Fibroblast of skin of left quadriceps (primary cell): ENCODE measurements at places on chromosomes 3 and 15.

DNA sequence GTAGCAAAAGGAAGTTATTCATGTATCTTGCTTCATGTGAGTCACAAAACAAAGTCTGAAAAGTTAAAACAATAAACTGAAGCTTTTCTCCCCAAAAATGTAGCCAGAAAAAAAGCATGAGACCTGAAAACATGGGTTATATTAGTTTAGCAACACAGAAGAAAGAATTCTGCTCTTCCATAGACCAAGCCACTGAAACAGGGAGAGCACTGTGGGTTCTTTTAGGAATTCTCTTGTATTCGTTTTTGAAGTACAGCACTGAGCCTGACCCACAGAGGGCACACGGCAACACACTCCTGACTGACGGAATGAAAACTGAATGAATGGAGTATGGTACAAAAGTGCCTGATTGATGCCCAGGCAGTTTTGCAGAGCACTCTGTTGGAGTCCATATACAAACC lies 66.6 kb downstream of the TM4SF4 start:
- no peak for DNase-seq

- no peak for DNase-seq
Observed at GRCh38 chr15:80639168-80639555, 55.9 kb upstream of the ABHD17C start.

DNA sequence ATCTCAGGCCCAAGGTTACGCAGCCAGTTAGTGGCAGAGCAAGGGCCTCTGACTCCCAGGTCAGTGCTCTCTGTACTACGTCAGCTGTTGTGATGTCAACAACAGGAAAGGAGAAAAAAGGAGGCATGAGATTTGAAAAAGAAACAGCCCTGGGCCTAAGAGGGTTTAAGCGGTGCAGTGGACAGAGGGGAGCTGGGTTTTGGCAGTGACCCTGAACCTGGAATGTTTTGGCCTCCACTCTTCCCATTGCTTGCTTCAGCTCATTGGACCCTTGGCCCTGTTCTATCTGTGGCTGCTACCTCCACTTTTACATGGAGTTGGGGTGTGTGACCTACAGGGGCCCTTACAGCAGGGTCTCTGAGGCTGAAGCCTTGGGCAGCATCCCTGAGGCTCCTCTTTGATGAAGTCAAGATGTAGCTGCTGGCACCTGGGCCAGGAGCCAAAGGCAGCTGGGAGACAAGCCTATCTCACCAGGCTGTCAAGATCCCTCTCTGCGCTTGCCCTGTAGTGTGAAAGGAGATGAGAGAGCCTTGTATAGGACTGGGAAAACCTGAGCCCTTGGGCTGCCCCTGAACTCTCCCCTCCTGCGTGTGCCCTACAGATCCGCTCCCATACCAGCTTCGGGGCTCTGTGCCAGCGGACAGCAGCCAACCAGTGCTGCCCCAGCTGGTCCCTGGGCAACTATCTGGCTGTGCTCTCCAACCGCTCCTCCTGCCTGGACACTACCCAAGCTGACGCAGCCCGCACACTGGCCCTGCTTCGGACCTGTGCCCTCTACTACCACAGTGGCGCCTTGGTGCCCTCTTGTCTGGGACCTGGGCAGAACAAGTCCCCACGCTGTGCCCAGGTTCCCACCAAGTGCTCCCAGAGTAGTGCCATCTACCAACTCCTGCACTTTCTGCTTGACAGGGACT lies 8.7 kb downstream of the DISP2 start:
- DNase-seq, result no peak

- DNase-seq, result no peak
Observed at GRCh38 chr15:59260090-59260489, 53.4 kb downstream of the LDHAL6B start.

DNA sequence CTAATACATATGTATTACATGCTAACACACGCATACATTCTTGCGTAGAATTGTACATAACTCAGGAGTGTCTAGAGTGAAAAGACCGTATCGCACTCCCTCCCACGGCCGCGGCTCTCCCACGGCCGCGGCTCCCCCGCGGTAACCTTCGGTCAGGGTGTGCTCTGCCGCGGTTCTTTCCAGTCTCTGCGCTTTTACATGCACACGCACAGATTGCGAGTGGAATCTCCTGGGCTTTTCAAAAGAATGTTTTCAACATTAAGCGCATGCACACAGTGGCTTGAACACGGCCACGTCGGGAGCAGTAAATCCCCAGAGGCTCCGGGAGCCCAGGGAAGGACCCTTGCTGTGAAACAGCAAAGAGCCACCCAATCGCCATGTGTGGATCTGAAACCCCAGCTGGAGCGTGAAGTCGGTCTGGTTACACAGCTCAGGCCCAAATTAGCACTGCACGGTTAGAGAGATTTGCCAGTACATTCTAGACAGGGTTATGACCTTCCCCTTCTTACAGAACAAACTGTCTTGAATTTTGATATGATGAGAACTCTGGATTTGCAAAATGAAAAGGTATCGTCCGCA lies 805 bp upstream of the RGMA start:
- no peak for DNase-seq
